SK-N-SH (cell line): ENCODE measurements at places on chromosomes 2 and 18. TPM values are rescaled to one million over a fixed set of nuclear protein-coding genes. Genes with fewer than 3 reads are reported as not detected.

GRCh38 chr2:177243073-177243472 lies 21.5 kb downstream of the NFE2L2 start:
- H3K4me1 ChIP-seq = peaks cover 62% of the 10 kb centered on the region
- no peak overlapping the region for H3K4me3 ChIP-seq
- H3K27ac ChIP-seq = peak overlapping the region; percentile 98
- no peaks in the 10 kb centered on the region for H3K36me3 ChIP-seq
- DNase-seq = no peak

- no peak for DNase-seq
- H3K27me3 ChIP-seq = no peaks in the 10 kb centered on the region; the same call in 1 of the 2 replicates
- H3K27ac ChIP-seq = no peak overlapping the region
- H3K4me3 ChIP-seq = no peak overlapping the region
Measured at GRCh38 chr2:96485751-96486651, 19.2 kb downstream of the NEURL3 start.

DNA sequence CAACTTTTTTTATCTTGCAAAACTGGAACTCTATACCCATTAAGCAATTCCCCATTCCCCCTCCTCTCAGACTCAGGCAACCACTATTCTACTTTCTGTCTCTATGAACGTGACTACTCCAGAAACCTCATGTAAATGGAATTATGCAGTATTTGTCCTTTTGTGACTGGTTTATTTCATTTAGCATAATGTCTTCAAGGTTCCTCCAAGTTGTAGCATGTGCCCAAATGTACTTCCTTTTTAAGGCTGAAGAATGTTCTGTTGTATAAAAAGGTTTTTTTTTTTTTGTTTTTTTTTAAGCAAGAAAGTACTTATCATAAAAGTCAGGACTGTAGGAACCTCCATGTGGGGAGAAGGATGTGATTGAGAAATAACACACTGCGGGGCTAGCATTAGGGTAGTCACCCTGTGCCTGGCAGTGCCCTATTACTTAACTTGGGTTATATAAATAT lies 262.9 kb upstream of the FBXO11 start:
- no peaks in the 10 kb centered on the region for H3K4me1 ChIP-seq
- no peak overlapping the region for H3K4me3 ChIP-seq
- H3K27me3 ChIP-seq = no peaks in the 10 kb centered on the region
- no peak overlapping the region for H3K27ac ChIP-seq

DNA sequence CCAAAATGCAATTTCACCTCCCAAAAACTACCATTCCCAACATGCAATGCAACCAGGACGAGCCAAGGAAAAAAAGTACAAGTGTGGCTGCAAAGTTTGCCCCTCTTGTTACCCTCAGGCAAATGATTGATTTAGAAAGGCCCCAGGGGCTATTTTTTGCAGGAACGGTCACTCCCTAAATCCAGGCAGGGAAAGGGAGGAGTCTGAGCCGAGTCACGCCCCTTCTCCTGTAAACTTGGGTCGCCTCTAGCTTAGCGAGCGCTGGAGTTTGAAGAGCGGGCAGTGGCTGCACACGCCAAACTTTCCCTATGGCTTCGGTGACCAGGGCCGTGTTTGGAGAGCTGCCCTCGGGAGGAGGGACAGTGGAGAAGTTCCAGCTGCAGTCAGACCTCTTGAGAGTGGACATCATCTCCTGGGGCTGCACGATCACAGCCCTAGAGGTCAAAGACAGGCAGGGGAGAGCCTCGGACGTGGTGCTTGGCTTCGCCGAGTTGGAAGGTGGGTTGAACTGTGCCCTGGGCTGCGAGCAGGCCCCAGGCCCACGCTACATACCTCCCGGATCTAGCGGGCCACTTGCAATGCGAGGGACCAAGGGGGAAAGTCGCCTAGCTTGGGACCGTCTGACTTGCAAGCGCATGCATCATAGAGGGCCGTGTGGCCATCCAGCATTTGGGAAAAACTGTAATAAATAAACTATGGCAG lies at the start of gene GALM:
Gene GALM (plus strand): TSS at position 261 of the 702 bp plus-strand sequence. CDS start 48 bp downstream, at position 309.
- H3K4me1 ChIP-seq = peaks cover 6% of the 10 kb centered on the region; the same call in 1 of the 2 replicates
- H3K4me3 ChIP-seq = peak within 1 kb of the TSS; percentile 60
- no peaks in the 10 kb centered on the region for H3K27me3 ChIP-seq
- peak within 1 kb of the TSS; percentile 25; the same call in 1 of the 2 replicates for H3K27ac ChIP-seq
- peak; percentile 72 for DNase-seq
- H3K36me3 ChIP-seq = no peaks in the 10 kb centered on the region

Gene LYPD1
- polyA plus RNA-seq = 4.3 and 5.4 TPM in 2 replicates

Gene TRIM43
- polyA plus RNA-seq = 0.23 and 0.39 TPM in 2 replicates

GRCh38 chr2:64582774-64583340 lies 58.7 kb downstream of the AFTPH start:
- H3K4me3 ChIP-seq = no peak overlapping the region
- H3K27me3 ChIP-seq = no peaks in the 10 kb centered on the region

- H3K4me1 ChIP-seq = peaks cover 10% of the 10 kb centered on the region; the same call in 1 of the 2 replicates
- DNase-seq = peak; percentile 60
- no peak overlapping the region for H3K4me3 ChIP-seq
- peak overlapping the region; percentile 20 for H3K27ac ChIP-seq
Measured at GRCh38 chr2:69213201-69213600, 173.8 kb downstream of the GFPT1 start.

Gene DSC3
- not detected in 2 replicates for polyA plus RNA-seq

GRCh38 chr2:7057865-7058400 lies 140.7 kb downstream of the RNF144A start:
- no peaks in the 10 kb centered on the region for H3K36me3 ChIP-seq
- H3K27me3 ChIP-seq = no peaks in the 10 kb centered on the region
- no peak for DNase-seq
- H3K4me1 ChIP-seq = no peaks in the 10 kb centered on the region

Gene NEU4
- polyA plus RNA-seq = 0.05 TPM in 1 of 2 replicates, not detected in the other

DNA sequence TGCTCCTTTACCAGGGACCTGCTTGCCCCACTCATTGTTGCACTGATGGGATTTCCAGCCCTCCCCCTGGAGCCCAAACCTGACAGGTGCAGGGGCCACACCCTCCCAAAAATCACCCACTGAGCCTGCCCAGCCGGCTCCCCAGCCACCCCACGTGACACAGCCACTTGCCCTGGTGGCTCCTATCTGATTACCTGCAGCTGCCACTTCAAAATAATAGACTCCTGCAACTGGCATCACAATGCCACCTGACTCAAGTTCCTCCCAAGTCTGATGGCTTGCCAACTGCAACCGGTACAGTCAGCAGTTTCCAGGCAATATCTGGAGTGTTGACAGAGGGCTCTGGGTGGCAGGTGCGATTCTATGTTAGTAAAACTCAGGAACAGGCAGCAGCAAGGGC lies 66.2 kb downstream of the CRACDL start:
- DNase-seq = no peak
- H3K27ac ChIP-seq = no peak overlapping the region
- no peak overlapping the region for H3K4me3 ChIP-seq
- no peaks in the 10 kb centered on the region for H3K36me3 ChIP-seq

DNA sequence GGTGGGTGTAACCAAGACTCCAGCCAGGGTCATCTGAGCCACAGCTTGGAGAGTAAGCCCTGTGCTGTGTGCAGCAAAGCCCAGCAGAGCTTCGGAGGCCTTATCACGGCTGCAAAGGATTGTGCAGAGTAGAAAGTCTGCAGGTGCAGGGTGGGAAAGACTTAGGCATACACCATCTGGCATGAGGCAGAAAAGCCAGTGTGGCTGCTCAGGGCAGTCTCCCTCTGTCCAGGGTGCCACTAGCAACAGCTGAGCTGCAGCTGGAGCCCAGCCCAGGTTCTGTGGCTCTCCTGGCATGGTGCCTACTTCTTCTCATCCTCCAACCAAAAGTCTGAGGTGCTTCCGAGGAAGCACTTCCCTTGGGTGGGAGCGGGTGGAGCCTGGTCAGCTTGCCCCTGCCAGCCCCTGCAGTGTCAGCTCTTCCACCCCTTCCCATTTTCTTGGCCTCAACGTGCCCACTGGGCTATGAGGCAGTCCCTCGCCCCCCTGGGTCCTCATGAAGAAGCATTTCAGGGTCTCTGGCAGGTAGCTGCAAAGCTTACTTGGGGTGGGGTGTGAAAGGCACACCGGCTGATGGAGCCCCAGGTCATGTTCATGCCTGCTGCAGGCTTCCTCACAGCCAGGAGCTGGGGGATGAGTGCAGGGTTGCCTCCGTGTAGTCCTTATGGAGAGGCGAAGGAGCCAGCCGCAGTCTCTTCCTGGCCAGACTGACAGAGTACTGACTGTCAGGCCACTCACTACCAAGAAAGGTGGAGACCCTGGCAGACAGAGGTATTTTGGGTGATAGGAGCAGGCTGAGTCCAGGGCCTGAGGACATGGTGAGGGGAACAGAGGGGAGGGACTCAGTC lies 4.8 kb downstream of the AMER3 start:
- H3K36me3 ChIP-seq = no peaks in the 10 kb centered on the region
- no peaks in the 10 kb centered on the region; the same call in 1 of the 2 replicates for H3K27me3 ChIP-seq
- H3K4me3 ChIP-seq = no peak overlapping the region

Gene CYP27A1
- polyA plus RNA-seq = 0.18 and 0.54 TPM in 2 replicates

DNA sequence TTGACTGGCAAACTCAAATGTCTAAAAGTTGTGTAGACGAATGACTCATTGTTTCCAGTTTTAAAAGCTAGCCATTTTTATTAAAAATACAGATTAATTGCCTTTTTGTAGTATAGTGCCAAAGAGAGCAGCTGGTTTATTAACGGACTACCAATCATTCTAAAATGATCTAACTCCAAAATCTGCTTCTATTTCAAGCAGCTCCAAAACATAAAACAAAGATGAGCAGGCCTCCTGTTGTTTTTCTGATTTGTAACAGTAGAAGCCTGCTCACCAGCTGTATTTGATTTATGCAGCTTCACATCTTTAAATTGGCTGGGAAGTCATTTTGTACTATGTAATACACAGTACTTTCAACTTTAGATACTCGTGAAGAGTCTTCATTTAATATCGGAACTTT lies 171.8 kb downstream of the UBR3 start:
- H3K36me3 ChIP-seq = peaks cover 8% of the 10 kb centered on the region
- peaks cover 6% of the 10 kb centered on the region; the same call in 1 of the 2 replicates for H3K4me1 ChIP-seq
- H3K27me3 ChIP-seq = no peaks in the 10 kb centered on the region
- DNase-seq = peak; percentile 49

Gene MC5R
- polyA plus RNA-seq = not detected in 2 replicates

- H3K27me3 ChIP-seq = no peaks in the 10 kb centered on the region
- H3K4me1 ChIP-seq = no peaks in the 10 kb centered on the region
- H3K27ac ChIP-seq = no peak overlapping the region
- no peaks in the 10 kb centered on the region for H3K36me3 ChIP-seq
Measured at GRCh38 chr18:23943104-23943503, 71.5 kb upstream of the TTC39C start.

GRCh38 chr2:163247847-163248220 lies 409.3 kb upstream of the KCNH7 start:
- H3K4me3 ChIP-seq = no peak overlapping the region
- no peaks in the 10 kb centered on the region for H3K27me3 ChIP-seq
- DNase-seq = no peak
- no peaks in the 10 kb centered on the region for H3K36me3 ChIP-seq
- H3K27ac ChIP-seq = no peak overlapping the region

Gene SCN3A
- 0.33 and 0.97 TPM in 2 replicates for polyA plus RNA-seq

Gene DES
- 0.21 and 0.28 TPM in 2 replicates for polyA plus RNA-seq

DNA sequence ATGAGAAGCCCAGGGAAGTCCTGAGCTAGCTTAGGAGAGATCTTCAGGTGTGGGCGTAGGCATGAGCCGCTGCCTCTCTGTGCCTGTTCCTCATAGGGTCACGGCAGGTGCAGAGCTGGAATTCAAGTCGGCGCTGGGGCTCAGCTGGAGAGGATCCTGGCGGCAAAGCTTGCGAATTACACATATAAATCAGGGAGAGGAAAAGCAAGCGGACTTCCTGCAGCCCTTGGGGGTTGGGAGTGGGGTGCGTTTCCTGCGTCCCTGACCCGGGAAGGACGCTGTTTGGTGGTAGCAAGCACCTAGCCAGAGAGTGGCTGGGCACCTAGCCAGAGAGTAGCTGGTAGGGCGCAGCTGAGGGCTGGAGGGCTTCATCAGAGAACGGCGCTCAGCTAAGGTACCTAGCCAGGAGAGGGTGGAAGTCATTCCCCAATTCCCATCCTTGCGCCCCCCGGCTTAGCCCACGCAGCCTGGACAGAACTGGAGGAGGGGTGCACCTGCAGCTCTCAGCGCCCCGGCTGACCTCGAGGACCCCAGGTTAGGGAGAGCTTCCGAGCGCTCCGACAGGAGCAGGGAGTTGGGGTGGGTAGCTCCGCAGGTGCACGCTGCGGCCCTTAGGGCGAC lies 459 bp upstream of the EFR3B start:
- H3K27me3 ChIP-seq = no peaks in the 10 kb centered on the region
- peak overlapping the region; percentile 62 for H3K4me3 ChIP-seq
- peaks cover 11% of the 10 kb centered on the region; the same call in 1 of the 2 replicates for H3K4me1 ChIP-seq
- peak; percentile 85 for DNase-seq

Gene SLC11A1
- 0.26 and 0.31 TPM in 2 replicates for polyA plus RNA-seq

Gene SIX3
- 0.58 and 0.67 TPM in 2 replicates for polyA plus RNA-seq

Gene TNFRSF11A
- polyA plus RNA-seq = 2.5 and 5.1 TPM in 2 replicates

Gene ATP6V1C2
- polyA plus RNA-seq = 0.06 and 0.12 TPM in 2 replicates

DNA sequence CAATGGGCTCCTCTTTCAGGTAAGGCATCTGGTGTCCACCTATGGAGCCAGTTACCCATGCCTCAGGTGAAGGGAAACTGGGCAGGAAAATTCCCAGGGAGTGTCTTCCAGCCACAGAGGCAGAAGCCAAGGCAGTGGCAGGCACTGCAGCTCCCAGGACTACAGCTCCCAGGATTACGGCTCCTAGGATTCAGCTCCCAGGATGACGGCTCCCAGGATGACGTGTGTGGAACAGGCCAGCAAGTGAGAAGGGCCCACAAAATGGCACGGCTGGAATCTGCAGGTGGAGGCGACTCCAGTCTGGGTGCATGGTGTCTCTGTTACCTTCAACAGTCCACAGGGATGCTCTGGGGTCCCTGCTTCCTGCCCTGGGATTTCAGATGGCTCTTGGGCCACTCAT lies 92.1 kb downstream of the PTGR3 start:
- H3K27ac ChIP-seq = no peak overlapping the region
- no peak for DNase-seq
- no peaks in the 10 kb centered on the region for H3K27me3 ChIP-seq

- no peaks in the 10 kb centered on the region for H3K27me3 ChIP-seq
- no peak overlapping the region; the same call in 1 of the 2 replicates for H3K27ac ChIP-seq
- peaks cover 20% of the 10 kb centered on the region for H3K4me1 ChIP-seq
- no peak for DNase-seq
Measured at GRCh38 chr2:224033601-224034000, 5.5 kb downstream of the SERPINE2 start.

DNA sequence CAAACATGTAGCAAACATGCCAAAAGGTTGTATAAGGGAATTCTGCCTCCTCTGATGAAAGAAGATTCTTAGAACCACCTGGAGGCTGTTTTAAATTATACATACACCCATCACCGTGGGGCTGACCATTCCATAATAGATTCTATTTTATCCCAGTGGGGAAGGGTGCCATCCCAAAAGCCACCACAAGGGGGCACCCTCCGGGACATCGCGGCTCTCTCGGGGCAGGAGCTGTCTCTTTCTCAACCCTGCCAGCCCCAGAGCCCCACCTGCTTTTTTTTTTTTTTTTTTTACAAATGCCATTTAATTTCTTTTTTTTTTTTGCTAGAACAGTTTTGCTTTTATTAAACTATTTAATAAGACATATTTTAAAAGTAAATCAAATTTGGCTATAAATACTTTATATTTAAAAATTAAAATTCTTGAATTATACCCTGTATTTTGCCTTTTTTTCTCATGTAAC lies 8.6 kb upstream of the MTCL1 start:
- H3K36me3 ChIP-seq = no peaks in the 10 kb centered on the region
- no peak overlapping the region for H3K27ac ChIP-seq
- H3K27me3 ChIP-seq = no peaks in the 10 kb centered on the region
- peak; percentile 85 for DNase-seq
- no peak overlapping the region for H3K4me3 ChIP-seq

GRCh38 chr18:23722646-23723045 lies 33.4 kb downstream of the LAMA3 start:
- no peaks in the 10 kb centered on the region for H3K27me3 ChIP-seq
- H3K27ac ChIP-seq = no peak overlapping the region
- DNase-seq = no peak
- no peaks in the 10 kb centered on the region for H3K36me3 ChIP-seq
- peaks cover 17% of the 10 kb centered on the region; the same call in 1 of the 2 replicates for H3K4me1 ChIP-seq
